DMS53 (cell line): ENCODE measurements at places on chromosomes 4 and X.

DNA sequence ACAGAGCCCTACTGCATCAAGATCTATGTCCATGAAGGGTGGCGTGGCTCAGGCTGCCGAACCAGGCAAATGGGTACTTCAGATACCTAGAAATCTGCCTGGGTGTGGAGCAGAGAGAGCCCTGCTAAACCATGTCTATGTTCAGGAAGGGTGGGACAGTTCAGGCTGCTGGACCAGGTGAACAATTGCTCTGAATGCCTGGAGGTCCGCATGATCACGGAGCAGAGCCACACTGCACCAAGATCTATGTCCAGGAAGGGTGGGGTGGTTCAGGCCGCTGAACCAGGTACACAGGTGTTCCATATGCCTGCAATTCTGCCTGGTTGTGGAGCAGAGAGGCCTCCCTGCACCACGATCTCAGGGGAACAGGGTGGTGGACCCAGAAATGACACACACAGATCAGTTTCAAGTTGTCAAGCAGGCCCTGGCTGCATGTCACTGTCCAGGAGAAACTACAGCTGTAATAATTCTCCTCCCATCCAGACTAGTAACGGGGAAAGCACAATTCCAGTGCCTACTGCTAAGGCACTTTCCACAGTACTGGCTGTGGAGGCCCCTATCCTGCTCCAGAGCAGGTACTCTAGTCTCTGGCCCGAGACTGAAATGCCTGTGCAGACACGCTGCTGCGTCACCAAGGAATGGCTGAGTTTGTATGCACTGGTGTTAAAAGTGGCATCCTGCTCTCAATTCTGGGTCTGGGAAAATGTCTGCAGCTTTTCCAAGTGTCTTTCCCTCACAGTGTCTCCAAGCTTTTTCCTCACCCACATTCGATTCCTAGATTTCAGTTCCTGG, 25.2 kb downstream of the UBQLN2 start:
- DNase-seq, result no peak

GRCh38 chr4:2085496-2085901, 26.4 kb downstream of the NAT8L start:
- peak; percentile 98 for DNase-seq

DNA sequence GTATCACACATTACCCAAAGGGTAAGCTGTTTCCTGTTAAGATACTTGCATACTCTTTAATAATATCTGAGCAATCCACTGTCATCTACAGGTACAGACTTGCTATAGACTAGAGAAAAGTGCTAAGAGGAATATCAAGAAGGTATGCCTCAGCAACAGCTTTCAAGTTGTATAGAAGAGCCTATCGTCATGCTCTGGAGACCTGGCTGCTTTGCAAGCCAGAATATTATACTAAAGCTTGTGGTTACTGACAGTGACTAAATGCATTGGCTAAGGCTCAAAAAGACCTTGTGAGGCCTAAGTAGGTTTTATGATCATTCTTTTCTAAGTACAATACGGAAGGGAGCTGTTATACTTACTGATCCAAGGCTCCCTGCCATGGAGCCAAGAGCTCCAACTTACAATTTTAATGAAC, 11.3 kb downstream of the LAMP2 start:
- no peak for DNase-seq

GRCh38 chr4:95625020-95625419, 76.2 kb upstream of the UNC5C start:
- DNase-seq, result no peak

- DNase-seq, result no peak
These were observed 125.0 kb upstream of the GRPR start for GRCh38 chrX:15998350-15998749.
